ENCODE measurements at places on chromosomes 16 and 17.

GRCh38 chr17:58315281-58315711, 13.3 kb downstream of the TSPOAP1 start:
- no peak for DNase-seq

DNA sequence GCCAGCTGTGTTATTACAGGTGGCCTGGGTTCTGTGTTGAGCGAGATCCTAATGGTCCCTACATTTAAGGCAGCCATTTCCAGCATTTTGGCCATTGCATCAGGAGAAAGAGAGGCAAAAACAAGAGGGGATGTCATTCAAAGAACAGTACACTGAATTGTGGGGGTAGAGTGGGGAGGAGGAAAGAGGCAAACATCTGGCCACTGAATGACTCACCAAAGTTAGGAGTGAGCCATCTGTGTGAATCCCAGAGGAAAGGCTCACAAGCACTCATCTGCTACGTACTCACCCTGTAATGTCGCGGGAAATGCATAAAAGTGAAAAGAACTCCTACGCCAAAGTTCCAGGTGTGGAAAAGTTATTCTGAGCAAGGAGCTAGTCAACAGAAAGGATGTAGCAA, 16.7 kb downstream of the KRABD2 start:
- DNase-seq, result no peak

DNA sequence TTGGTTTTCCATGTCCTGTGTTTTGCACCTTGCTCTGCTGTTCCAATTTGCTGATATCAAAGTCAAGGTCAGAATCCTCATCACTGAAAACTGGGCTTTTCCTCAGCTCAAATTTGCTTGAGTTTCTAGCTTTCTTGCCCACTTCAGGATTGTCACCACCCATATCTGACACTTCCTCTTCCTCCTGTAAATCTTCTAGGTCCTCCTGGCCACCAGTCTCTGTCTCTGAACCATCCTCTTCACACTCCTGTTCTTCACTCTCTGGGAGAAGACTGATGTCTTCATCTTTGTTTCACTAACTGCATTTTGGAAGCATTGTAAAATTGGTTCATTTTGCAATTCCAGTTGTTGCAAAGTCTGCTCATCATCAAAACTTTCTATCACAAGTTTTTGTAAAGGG, 63.4 kb upstream of the RBL2 start:
- no peak for DNase-seq

GRCh38 chr16:23348579-23349469, 46.7 kb downstream of the SCNN1B start:
- no peak for DNase-seq

DNA sequence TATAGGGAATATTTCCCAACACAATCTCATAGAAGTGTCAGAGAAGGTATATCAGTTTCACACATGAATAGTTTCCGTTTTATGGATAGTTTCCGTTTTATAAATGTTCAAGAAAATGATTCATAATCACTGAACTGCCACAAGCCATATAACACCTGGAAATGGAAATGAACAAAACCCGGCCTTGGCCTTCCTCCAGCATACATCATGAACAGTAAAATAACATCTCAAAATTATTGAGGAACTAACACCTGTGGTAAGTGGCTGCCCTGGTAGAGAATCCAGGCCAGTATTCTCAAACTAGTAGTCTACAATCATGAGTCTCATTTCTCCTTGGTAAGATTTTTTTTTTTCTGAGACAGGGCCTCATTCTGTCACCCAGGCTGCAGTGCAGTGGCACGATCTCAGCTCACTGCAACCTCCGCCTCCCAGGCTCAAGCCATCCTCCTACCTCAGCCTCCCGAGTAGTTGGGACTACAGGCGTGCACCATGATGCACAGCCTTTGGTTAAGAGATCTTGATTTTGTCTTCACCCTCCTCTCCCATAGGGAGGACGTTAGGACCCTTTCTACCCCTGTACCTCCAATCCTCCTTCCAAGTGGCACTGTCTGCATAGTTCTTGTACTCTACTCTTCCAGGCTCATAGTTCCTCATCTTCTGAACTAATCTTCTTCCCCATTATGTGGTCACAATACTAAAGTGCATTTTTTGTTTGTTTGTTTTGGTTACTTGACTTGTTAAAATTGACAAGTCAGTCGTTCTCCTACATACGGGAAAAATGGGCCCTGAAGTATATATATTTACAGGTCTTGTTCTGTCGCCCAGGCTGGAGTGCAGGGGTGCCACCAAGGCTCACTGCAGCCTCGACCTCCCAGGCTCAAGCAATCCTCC, 15.0 kb upstream of the RGS9 start:
- no peak for DNase-seq

- no peak for DNase-seq
Measured at GRCh38 chr17:63442549-63443035, 3.5 kb downstream of the CYB561 start.

DNA sequence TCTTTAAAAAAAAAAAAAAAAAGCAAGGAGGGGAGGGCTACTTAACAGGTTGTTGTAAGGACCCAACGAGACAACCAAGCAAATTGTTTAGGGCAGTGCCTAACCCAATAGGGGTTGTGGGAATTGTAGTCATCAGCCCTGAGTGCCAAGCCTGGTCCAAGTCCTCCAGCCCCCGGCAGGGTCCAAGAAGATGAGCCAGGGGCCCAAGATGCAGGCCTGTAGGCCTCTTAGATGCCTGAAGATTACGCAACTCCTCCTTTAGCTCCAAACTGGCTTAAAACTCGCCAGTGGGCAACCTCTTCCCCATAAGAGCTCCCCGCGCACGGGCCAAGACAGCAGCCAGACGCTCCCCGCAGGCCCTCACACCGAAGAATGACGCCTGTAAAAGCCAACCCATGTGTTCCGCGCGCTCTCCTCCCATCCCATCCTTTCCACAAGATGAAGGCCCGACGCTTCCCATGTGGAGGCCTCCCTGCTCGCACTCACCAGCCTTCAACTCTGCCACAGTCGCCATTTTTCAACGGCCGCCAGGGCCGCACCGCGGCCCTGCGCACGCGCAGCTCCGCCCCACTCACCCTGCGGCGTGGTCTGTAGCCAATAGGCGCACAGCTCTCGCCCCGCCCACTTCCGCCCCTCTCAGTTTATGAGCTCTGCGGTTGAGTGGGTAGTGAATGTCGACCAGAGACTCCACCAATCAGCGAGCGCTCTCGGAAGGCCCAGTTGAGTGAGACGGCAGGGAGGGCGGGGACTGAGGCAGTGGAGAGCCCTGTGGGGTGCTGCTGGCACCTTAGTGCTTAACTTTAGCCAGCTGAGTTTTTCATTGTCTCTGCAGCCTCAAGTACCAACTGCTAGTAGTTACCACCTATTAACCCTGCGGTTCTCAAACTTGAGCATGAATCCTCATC, at the start of gene CEP20:
CEP20 (minus strand) TSS at position 532 of the 905 bp plus-strand sequence; CDS start at position 514, 18 bp downstream.
- peak; percentile 100 for DNase-seq

- DNase-seq, result no peak
Measured at GRCh38 chr16:59941594-59941993, 1207.5 kb upstream of the GOT2 start.

DNA sequence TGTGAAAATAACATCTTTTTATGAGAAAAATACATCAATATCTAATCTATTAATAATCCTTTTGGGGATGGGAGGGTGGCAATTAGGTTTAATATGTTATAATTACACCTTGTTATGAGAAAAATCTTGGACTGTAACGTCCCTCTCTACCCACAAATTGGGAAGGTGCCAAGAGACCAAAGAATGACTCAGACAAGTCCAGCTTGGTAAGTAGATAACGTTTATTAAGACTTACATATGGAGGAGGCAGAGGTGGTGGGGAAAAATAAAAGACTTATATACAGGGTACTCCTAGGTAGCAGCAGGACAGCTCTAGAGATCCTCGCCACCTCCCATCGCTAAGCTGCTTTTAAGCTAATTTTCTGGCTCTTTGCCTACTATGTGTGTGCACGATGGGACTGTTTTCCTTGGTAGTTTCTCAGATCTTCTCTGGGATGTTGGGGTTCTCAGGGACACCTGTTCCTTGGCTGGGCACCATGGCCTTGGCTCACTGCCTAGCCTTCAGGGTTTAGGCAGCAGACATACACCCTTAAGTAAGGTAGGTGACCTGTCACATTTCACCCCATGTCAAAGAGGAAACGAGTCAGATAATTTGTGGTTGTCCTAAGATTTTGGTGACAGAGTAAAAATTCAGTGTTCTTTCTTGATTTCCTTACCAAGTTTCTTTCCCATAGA, 31.5 kb downstream of the RBL2 start:
- no peak for DNase-seq

DNA sequence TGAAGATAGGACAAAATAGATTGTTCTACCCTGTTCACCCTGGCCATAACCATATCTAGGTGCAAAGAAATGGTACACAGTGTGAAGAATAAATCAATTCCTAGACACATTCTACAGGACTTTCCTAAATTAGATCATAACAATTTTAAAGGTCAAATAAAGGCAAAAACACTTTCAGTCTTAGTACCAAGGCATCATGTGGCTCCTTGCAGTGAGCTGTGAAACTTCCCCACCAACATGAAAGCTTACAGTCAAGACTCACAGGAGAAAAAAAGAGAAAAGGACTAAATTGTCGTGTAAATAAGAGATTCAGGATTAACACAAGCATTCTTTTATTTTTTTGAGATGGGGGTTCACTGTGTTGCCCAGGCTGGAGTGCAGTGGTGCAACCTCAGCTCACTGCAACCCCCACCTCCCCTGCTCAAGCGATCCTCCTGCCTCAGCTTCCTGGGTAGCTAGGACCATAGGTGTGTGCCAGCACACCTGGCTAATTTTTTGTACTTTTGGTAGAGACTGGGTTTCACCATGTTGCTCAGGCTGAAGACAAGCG, 14.2 kb downstream of the NSMCE1 start:
- DNase-seq, result no peak

- DNase-seq, result peak; percentile 29
Measured at GRCh38 chr17:1783834-1784611, 22.2 kb downstream of the SERPINF1 start.

GRCh38 chr17:4209611-4210010, 54.2 kb downstream of the ANKFY1 start:
- no peak for DNase-seq

DNA sequence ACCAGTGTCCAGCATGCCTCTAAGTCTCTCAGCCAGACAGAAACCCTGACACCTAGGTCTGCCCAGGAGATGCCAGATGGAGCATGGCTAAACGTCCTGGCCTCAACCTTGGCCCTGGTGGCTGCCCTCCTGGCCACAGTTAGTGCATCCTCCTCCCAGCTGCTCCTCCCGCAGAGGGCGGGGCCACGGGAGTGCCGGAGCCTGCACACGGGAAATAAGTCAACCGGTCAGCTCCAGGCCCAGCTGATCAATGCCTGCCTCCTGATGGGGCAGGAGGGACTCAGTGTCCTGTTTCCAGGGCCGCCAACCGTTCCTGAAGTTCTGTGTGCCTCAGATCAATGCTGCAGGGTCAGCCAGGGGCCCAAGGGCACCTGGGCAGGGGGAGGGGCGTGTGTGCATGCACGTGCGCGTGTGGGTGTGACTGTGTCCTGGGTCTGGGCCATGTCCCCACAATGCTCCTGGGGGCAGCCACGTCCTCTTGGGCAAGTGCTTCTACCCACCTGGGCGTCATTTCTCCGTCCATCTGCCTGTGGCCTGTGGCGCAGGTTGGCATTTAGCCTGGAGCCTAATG, 4.6 kb upstream of the KCNJ12 start:
- DNase-seq, result no peak

DNA sequence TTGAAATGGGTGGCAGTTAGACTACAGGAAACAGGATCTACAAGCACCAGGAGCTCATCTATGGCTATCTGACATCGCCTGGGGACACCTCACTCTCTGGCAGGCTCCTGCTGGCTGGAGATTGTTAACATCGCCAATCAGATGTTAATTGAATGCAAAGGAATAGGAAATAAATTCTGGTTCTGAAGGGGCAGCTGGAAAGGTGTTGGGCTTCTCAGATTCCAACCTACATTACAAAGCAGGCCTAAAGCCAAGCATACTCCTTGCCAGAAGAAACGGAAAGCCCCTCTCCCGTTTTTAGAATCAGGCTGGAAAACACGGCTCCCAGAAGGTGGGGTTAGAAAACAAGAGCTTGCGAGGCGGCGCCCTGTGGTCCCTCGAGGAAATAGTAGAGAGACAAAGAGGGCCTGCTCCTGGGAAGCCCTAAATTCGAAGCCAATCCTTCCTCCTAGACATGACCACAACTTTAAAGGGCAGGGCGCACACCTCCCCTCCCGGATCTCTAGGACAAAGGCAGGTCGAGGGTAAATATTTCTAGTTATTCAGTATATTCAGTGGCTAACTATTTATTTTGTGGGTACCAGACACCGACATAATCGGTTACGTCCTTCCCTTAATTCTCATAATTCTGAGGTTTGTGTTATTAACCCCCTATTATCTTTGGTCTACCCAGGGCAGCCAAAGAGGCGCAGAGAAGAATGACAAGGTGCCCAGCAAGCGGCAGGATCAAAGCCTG, 763 bp upstream of the TOM1L1 start:
- DNase-seq, result no peak

DNA sequence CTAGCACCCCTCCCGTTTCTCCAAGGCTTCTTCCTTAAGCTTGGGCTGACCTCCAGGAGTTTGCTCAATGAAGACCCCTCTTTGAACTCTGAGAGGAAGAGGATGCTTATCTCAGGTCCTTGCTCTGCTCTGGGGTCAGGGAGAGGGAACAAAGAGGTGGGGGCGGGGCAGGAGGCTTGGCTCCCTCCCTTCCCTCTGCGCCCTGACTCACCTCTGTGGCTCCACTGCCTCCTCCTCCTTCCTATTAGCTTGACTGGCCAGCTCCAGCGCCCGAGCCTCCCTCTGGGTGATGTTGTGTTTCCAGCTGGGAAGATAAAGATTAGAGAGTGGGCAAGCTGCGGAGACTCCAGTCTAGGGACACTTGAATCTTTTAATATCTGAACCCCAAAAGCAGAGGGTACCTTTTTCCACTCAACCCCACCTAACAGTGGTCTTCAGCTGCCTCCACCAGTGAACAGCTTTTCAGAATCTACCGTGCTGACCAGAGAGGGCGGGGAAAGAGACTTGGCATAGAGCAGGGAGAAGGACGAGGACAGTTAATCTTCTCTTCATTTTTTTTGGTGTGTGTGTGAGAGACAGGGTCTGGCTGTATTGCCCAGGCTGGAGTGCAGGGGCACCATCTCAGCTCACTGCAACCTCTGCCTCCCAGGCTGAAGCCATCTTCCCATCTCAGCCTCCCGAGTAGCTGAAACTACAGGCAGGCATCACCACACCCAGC, 6.7 kb downstream of the GIP start:
- no peak for DNase-seq

GRCh38 chr16:13189250-13189649, 287.9 kb downstream of the SHISA9 start:
- DNase-seq, result no peak
